ENCODE measurements at places on chromosomes 11 and 22. TPM values are rescaled to one million over a fixed set of nuclear protein-coding genes. Genes with fewer than 3 reads are reported as not detected.

DNA sequence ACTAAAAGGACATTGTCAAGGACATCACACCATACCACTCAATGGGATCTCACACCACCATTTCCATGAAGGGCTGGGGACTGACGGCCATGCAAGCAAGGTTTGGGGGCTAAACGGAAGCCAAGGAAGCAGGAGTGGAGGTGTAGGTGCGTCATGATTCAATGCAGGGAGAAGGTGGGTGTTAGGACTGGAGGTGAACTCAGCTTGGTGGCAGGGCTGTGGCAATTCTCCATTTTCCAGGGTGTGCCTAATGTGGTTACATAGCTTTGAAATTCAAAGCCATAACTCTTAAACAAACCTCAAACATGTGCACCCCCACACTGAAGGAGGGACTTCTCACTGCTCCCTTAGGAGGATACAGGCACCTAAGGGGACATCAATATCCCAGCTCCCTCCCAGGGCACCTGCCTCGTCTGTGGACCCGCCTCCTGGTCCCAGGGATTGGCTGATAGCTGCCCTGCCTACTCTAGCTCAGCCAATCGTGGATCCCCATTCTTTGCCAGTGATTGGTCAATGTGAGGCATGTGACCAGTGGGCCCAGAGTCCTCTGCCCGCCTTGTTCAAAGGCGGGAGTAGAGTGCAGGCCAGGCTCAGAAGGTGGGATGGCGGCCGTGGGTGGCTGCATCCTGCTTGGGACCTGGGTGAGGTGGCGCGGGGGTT is 64.6 kb downstream of the CTTN start:
- no peak for DNase-seq

DNA sequence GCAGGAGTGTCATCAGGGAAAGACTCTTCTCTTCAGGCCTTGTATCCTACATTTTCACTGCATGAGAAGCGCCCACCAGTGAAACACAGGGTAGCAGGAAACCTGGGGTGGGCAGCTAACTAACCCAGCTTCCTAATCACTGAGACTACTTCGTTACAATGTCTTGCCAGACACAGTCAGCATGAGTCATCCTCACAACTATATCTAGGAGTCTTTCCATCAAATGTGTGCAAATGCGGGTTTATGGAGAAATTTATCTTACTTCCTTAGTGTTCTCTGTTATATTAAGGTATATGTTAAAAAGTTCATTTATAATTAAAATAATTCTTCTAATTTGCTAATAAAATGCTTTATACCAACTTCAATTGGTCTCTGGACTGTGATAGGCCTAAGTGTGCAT is 79.9 kb upstream of the RAB1B start:
- no peak for DNase-seq

DNA sequence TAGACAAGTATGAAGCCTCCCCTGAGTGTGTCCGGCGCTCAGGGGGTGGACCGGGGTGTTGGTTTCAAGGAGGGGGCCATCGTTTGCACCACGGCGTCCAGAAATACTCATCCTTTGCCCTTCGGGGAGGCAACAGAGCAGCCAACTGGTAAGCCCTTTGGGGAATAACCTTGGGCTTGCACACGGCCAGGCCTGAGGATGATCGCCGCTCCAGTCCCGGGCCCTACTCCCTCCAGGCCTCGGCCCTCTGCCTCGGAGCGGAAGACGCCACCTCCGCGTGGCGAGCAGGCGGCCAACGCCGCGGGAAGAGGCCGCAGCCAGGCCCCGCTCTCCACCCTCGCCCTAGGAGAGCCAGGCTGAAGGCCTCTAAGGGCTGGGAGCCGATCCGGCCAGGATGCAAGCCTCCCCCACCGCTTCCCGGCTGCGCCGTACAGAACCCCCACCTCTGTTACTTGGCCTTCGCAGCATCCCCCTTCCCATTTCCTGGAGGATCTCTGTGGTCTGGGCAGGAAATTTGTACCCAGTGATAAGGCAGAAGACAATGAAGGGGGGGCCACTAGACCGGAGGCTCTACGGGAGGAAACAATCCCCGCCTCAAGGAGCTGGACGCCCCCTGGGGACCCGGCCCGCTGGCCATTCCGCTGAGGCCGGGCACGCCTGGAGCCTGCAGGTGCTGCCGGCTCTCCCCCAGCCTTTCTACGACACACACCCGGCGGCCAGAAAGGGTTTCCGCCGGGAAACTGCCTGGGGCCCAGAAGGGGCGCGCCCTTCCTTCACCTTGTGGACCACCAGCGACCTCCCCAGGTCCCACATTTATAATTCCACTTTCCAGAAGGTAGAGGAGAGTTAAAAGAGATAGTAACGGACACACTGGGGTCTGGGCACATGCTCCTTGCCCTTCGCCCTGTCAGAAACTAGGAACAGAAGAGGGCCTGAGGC is 2.6 kb downstream of the ESAM start:
- DNase-seq: no peak

- DNase-seq: no peak
Measured at GRCh38 chr22:41003976-41004375, 52.8 kb downstream of the RBX1 start.

GRCh38 chr22:42375982-42376381 is 56.2 kb downstream of the NFAM1 start:
- DNase-seq: no peak

GRCh38 chr22:46710806-46711205 is 27.2 kb downstream of the CERK start:
- DNase-seq: no peak

DNA sequence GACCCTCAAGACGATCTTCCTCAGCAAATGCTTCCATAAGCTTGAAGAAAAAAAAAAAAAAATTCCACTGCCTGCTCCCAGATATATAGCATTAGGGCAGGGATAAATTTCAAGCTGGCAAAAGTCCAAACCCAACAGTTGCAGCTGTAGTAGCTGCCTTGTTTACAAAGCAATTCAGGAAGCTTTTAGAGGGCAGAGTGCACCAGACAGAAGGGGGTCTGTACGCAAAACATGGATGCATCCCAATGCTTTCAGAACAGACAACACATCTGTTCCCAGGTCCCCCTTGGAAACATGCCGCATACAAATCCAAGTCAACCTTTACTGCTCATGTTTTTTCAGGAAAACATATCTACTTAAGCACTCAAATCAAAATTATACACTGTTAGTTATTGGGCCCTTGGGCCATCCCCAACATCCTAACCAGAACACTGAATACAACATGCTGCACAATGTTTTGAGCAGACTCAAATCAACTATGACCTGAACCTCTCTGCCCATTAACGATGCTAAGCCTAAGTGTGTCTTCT is 94.5 kb downstream of the CADM1 start:
- DNase-seq: no peak

GRCh38 chr11:124922831-124923230 is 3.8 kb downstream of the HEPN1 start:
- DNase-seq: no peak

GRCh38 chr11:130397780-130398179 is 30.6 kb downstream of the ADAMTS8 start:
- no peak for DNase-seq

DNA sequence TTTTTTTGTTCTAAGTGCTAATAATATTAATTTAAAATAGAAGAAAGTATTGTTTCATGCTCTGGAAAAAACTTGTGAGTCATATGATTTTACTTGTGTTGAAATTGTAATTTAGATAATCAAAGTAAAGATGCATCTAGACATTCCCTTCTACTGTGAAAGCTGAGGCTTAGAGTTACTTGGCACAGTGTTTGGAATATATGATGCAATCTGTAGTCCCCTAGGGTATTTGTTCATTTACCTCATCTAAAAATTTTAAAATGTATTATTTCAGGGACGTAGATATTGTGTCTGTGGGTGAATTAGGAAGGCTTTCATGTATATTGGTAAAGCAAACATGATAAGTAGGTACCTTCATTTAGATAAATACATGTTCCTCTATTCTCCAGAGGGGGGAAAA is 793.5 kb upstream of the CNTN5 start:
- no peak for DNase-seq

DNA sequence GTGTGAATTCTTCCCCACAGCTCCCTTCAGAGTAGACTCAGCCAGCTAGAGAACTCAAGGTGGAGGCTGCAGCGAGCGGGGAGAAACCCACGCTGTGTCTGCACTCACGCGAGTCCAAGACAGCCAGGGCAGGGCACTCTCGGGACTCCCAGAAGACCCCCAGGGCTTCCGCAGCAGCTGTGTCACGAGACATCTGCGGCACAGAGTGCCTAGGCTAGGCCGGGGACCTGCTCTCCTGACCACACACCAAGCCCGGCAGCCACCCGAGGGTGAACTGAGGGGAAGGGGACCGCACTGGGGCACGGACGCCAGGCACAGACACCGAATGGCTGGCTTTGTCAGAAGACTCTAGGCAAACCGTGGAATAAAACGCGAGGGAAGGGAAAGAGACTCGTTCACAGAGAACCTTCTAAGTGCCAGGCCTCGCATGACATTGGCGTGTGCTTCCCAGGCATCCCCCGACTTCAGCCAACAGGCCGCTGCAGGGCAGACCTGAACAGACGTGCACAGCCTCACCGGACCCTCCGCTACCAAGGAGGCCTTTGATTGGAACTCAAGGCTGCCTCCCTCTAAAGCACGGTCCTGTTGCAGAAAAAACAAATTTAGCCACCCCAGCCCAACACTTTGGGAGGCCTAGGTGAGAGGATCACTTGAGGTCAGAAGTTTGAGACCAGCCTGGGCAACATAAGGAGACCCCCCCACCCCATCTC is 18.2 kb upstream of the MOB2 start:
- DNase-seq: no peak

GRCh38 chr22:24576778-24577177 is 16.1 kb downstream of the LRRC75B start:
- DNase-seq: no peak

- DNase-seq: no peak
Measured at GRCh38 chr11:67667490-67668191, 6.8 kb downstream of the ALDH3B2 start.

DNA sequence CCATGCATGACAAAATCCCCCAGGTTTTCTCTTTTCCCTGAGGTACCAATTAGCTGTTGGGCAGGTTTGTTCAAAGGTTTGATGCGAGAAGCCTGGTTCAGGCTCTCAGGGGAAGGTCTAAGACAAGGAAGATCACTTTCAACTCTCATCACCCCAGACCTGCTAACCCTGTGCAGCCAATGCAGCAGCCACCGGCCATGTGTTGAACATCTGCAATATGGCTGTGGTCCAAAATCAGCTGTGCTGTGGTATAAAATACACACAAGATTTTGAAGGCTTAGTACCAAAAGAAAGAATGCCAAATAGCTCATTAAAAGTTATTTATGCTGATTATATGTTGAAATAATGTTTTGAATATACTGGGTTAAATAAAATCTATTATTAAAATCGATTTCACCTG is 58.5 kb downstream of the SMCO4 start:
- no peak for DNase-seq

GRCh38 chr11:117092951-117093590 is 5.2 kb downstream of the SIK3 start:
- DNase-seq: no peak

DNA sequence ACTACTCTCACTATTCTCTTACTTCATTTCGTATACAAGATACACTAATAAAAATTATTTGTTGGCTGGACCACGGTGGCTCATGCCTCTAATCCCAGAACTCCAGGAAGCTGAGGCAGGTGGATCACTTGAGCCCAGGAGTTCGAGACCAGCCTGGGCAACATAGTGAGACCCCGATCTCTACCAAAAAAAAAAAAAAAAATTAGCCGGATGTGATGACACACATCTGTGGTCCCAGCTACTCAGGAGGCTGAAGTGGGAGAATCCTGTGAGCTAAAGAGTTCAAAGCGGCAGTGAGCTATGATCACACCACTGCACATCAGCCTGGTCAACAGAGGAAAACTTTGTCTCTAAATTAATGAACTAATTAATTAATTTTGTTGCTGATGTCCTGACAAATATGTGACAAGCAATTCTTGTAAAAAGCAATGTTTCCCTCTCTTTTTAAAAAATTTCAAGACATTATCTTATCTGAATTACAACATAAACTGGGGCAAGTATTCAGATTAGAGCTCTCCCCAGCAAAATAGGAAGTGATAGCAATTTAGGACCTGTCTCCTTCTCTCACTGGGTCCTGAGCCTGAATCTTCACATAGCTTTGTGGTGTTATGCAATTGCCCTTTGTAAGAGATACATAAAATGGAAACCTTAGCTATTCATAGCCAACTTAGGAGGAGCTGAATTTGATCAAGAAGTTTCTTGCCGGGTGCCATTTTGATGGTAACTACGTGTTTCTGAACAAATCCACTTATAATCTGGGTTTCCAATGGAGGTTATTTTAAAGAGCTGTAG is 17.6 kb upstream of the TMA7B start:
- DNase-seq: no peak

DNA sequence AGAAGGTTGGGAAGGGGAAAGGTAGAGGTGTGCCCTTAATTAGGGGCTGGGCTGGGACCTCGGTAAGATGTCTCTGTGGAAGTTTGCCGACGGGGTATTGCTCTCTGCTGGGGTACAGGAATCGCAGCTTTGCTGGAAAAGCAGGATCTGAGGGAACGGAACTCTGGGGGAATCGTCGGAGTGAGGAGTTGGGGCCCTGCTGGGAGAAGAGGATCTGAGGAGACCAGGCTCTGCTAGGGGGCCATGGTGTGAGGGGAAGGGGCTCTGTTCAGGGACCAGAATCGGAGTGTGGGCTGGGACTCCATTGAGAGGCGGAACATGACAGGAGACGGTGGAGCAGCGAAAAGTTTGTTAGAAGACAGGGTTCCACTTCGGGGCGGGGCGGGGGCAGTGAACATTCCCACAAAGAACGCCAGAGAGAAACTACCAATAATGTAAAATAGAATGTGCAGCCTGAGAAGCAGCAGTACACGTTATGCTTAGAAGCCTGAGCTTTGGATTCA is 456 bp downstream of the AAMDC start:
- no peak for DNase-seq

- no peak for DNase-seq
Measured at GRCh38 chr11:22859756-22860155, 518 bp downstream of the CCDC179 start.

DNA sequence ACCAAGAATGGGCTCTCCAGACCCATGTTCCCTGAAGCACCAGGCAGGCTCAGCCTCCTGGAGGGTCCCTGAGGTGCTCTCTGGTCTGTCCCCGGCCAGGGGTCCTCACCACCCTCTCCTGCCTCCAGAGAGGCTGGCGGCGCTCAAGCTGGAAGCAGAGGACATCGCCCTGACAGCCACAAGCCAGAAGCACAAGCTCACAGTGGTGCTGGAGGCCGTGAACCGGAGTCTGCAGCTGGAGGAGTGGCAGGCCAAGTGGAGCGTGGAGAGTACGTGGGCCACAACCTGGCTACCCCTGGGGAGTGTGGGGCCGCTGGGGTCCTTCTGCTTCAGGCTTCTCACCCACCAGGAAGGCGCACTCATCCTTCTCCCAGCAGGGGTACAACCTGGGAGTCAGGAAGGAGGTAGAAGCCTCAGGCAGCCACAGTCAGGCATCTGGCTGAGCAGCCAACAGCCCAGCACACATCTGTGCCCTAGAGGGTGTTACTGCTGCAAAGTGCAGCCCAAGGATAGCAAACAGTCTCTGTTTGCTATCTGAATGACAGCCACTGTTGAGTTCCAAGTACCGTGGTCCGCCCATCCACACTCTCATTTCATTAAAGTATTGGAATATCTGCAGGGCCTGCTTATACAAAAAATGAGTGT is 8.4 kb downstream of the PARVG start:
- no peak for DNase-seq

CLMP gene
- 46.0 TPM for total RNA-seq

OR51E1 gene
- 3.2 TPM for total RNA-seq

MRGPRD gene
- not detected for total RNA-seq

KCTD14 gene
- total RNA-seq: 2.3 TPM

SLC22A12 gene
- total RNA-seq: not detected

CENPM gene
- 6.2 TPM for total RNA-seq

TBC1D22A gene
- 7.7 TPM for total RNA-seq

TNNI2 gene
- total RNA-seq: 32.6 TPM

Data from urinary bladder (tissue), 4 donors.